Breast epithelium (tissue), 4 donors: ENCODE measurements at places on chromosomes 1 and 21. TPM values are rescaled to one million over a fixed set of nuclear protein-coding genes. Genes with fewer than 3 reads are reported as not detected.

Gene CR1L
- not detected for total RNA-seq

- no peaks in the 10 kb centered on the region for H3K4me1 ChIP-seq
- no peak overlapping the region for H3K4me3 ChIP-seq
- H3K27ac ChIP-seq, result no peak overlapping the region
Observed at GRCh38 chr1:243926803-243927245, 76.8 kb upstream of the AKT3 start.

Gene SEC16B
- total RNA-seq, result 8.8 TPM

- no peak overlapping the region for H3K27ac ChIP-seq
- no peaks in the 10 kb centered on the region for H3K36me3 ChIP-seq
- DNase-seq, result no peak
- peaks cover 27% of the 10 kb centered on the region for H3K27me3 ChIP-seq
Observed at GRCh38 chr1:3674100-3675094, 22.1 kb downstream of the TP73 start.

GRCh38 chr1:176136891-176137290 lies 70.2 kb downstream of the COP1 start:
- no peak for DNase-seq
- no peaks in the 10 kb centered on the region for H3K27me3 ChIP-seq
- no peak overlapping the region for H3K4me3 ChIP-seq
- no peaks in the 10 kb centered on the region for H3K36me3 ChIP-seq

Gene RCAN1
- total RNA-seq, result 73.0 TPM

Gene LYPD8
- total RNA-seq, result not detected

DNA sequence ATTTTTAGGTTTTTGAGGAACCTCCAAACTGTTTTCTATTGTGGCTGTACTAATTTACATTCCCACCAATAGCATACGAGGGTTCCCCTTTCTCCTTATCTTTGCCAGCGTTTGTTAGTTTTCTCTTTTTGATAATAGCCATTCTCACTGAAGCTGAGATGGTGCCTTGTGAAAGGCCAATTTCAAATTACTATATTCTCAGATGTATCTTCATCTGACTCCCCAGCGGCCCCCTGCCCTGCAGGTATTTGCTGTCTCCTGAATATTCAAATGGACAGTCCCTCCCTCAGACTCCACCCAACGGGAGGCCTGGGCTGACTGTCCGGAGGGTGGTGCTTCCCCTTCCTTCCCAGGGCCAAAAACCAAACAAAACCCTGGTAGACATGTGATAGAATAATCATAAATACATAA lies 33.5 kb upstream of the TARBP1 start:
- H3K4me3 ChIP-seq, result no peak overlapping the region
- H3K36me3 ChIP-seq, result no peaks in the 10 kb centered on the region
- no peak for DNase-seq

DNA sequence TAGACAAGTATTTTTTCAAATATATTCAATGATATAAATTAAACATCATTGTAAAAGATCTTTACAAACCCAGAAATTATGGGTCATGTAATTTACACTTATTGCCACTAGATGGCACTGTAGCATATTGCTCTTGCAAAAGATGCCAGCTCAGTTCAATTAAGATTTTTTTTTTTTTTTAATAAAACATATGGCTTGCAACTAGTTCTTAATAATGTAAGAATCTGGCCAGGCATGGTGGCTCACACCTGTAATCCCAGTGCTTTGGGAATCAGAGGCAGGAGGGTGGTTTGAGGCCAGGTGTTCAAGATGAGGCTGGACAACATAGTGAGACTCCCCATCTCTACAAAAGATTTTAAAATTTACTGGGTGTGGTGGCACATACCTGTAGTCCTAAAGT lies 49.4 kb upstream of the DESI2 start:
- H3K4me1 ChIP-seq, result no peaks in the 10 kb centered on the region
- no peaks in the 10 kb centered on the region for H3K27me3 ChIP-seq
- no peak overlapping the region for H3K4me3 ChIP-seq
- H3K27ac ChIP-seq, result no peak overlapping the region
- no peak for DNase-seq
